ENCODE measurements at places on chromosomes 2 and 18.

DNA sequence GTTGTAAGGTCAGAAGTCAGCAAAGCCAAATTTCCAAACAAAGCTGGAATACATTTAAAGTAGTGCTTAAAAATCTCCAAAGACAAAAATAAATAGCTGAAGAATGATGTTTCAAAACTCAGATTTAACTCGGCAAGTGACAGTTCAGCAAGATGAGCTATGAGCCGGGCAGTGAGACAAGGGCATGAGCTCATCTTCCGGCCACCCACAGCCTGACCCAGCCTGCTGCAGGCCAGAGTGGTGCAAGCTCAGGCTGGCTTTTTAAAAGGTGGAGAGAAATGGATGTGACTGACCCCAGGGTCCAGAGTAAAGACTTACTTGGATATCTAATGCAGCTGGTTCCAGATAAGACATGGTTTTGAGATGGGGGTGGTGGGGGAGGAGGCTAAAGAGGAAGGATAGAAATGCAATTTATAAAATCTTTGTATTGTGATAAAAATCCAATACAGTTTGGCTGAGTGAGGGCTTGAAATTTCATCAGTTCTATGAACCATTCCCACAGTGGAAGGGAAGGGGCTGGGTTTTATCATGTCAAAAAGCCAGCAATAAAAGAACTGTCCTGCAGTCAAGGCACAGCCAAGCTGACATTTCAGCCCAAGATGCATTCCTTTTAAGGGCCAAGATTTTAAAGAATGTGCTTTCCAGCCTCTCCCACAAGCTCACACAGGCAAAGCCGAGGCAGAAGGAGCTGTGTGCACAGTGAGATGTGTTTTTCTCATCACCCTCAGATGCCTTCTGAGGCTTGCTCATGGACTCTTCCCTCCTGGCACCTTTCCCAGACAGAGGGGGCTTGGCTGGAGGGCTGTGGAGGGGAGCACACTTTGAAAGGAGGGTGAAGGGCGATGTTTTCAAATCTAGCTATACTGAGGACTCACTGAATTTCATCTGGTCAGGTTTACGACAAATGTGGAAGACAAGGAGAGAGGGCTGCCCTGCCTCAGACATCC, 97.9 kb upstream of the KLHL29 start:
- DNase-seq = no peak

DNA sequence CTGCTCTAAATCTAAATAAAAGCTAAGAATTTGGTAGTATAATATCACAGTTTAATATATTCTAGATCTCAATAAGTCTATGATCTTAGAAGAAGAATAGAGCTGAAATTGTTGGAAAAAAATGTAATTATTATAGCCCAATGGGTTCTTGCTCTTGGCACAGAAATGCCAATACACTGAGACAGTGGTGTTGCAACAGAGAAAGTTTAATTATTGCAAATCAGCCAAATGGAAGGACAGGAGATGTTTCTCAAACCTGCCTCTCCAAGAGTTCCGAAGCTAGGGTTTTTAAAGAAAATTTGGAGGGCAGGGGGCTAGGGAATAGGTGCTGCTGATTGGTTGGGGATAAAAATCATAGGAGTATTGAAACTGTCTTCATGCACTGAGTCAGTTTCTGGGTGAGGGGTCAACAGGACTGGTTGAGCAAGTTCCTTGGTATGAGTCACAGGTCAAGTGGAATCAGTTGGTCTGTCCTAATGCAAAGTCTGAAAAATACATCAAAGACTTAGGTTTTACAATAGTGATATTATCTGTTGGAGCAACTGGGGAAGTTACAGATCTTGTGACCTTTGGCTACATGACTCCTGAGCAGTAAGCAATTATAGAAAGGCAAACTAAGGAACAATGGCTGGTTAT, 228.6 kb downstream of the CD226 start:
- DNase-seq = no peak

GRCh38 chr2:226683944-226684562, 115.6 kb downstream of the IRS1 start:
- DNase-seq = no peak

DNA sequence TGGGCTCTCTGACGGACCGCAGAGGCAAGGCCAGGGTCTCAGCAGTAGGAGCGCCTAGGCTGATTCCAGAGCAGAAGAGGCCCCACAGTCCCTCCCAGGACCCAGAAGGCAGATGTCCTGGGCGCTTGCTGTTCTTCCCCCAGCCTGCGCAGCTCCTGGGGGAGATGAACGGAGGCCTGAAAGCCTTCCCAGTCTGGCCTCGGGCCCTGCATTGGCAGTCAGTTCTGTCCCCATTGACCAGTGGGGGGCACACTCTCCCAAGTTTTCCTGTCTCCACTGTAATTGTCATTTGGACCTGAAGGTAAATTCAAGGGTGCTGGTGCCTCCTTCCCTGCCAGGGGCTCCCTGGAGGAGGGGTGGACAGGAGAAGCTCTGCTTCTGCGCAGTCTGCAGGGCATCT, 345.7 kb downstream of the CYP26B1 start:
- no peak for DNase-seq

DNA sequence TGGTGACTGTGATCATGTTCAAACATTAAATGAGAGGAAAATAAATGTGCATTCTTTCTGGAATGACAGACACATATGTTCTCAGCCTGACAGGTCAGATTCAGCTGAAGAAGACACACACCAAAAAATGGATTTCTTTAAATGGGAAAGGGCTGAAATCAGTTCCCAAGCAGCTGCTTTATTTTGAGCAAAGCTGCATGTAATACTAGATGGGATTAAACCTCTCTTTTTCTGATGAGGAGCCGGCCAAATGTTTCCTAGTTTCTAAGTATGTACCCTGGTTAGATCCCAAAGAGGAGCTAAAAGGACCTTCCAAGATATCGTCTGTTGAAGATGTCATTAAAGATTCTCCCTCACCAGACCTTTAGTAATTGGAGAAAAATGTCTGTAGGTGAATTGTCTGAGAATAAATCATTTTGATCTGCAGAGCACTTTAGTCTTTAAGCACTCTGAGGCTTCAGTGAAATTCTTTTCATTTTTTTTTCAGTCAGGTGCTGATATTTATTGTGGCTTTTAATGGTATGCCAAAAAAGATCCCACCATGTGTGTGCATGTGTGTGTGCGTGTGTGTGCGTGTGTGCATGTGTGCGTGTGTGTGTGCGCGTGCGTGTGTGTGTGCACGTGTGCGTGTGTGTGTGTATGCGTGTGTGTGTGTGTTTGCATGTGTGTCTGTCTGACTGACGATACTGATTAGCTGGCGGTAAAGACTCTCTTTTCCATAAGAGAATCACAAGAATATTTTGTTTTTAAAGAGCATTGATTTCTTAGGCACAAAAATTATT, 175.8 kb downstream of the IRS1 start:
- no peak for DNase-seq

- DNase-seq = no peak
Observed at GRCh38 chr2:96907115-96908041, 37.5 kb upstream of the SEMA4C start.

DNA sequence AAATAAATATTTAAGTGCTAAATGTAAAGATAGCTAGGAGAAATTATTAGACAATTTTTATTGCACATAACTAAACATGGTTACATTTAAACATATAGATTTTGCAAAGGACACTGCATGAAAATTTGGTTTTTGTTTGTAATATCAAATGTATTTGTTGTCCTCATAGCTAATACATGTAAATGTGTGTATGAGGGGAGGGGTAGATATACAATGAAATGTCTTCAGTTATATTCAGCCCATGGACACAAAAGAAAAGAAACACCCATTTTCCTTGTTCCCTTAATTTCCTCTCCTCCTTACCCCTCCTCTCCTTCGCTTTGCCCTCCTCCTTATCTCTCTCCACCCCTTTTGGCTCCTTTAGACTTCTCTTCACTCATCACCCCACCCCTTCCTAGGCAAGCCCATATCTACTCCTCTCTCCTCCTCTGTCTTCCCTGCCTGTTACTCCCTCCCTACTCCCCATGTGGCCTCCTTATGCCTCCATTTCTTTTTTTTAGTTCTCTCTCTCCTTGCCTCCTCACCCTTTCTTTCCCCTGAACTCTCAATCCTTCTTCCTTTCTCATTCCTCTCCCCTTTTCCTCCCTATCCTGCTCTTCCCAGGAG, 1.4 kb downstream of the COL3A1 start:
- no peak for DNase-seq

GRCh38 chr2:109110170-109110569, 18.8 kb upstream of the SH3RF3 start:
- no peak for DNase-seq

- DNase-seq = no peak
Observed at GRCh38 chr18:9890957-9891356, 5.2 kb downstream of the TXNDC2 start.

GRCh38 chr2:232549655-232550353, 553 bp downstream of the TIGD1 start:
- DNase-seq = no peak

- DNase-seq = no peak
Observed at GRCh38 chr2:84701880-84702279, 179.0 kb downstream of the TRABD2A start.

DNA sequence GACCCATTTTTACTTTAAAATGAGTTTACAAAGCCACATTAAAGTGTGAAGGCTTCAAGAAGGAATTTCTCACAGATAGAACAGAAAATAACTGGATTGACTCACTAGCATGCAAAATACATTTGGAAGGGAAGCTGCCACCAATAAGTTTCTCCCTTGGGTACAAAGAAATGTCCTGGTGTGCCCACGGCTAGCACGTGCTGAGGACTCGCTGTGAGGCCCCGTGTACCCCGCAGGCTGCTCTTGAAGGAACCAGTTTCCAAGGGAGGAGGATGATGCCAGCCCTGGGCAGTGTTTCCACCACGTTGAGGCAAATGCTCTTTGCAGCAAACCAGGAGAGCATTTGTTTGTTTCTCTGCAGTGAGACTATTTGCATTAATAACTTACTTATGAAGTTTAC, 207.3 kb downstream of the SH3RF3 start:
- no peak for DNase-seq

GRCh38 chr2:8606649-8607550, 75.0 kb upstream of the ID2 start:
- no peak for DNase-seq

DNA sequence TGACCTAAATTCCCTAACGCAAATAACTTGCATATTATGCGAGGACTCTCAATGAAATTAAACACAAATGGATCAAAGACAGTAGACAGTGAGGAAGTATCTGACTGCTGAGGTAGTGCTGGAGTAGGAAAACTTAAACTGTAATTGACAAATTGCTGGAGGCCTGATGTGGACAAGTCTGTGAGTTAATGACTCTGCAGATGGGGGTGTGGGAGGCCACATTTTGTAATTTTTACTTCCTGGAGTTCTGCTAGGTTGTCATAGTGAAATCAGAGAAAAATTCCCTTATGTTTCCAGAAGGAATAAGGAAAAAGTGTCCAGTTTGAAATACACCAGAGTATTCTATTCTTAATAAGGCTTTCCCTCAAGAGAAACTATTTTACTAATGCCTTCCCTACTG, 333.0 kb upstream of the CNTNAP5 start:
- DNase-seq = no peak

DNA sequence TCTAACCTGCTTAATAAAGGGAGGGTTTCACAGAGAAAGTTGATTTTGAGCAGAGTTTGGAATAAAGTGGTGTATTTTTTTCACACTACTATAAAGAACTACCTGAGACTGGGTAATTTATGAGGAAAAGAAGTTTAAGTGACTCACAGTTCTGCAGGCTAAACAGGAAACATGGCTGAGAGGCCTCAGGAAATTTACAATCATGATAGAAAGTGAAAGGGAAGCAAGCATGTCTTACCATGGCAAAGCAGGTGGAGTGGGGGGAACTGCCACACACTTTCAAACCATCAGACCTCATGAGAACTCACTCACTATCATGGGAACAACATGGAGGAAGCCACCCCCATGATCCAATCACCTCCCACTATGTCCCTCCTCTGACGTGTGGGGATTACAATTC, 546.7 kb downstream of the EPHA4 start:
- no peak for DNase-seq

GRCh38 chr2:114442510-114442909, at the start of gene DPP10:
Gene DPP10 (plus strand): TSS chr2:114442641.
- no peak for DNase-seq

GRCh38 chr2:208413931-208414330, 7.3 kb downstream of the PTH2R start:
- no peak for DNase-seq

All from activated CD4-positive, alpha-beta T cell treated with anti-CD3 and anti-CD28 coated beads for 4 hours (primary cell).